Adrenal gland (tissue), 19 donors: ENCODE measurements at places on chromosomes 12 and 14. TPM values are rescaled to one million over a fixed set of nuclear protein-coding genes. Genes with fewer than 3 reads are reported as not detected.

Gene RERGL
- 2.7 TPM for polyA plus RNA-seq

Gene TRIP11
- polyA plus RNA-seq = 38.1 TPM

Gene GDF3
- polyA plus RNA-seq = 2.9 TPM

Gene TPPP2
- polyA plus RNA-seq = 0.44 TPM

Gene OSBPL8
- 27.7 TPM for polyA plus RNA-seq

Gene OTX2
- polyA plus RNA-seq = not detected

Gene SSPN
- polyA plus RNA-seq = 3.3 TPM

Gene TMEM116
- polyA plus RNA-seq = 13.3 TPM

Gene TMEM132C
- polyA plus RNA-seq = 1.2 TPM

Gene DNAJC22
- 0.40 TPM for polyA plus RNA-seq

Gene ADCY4
- 70.1 TPM for polyA plus RNA-seq

Gene MORN3
- 0.24 TPM for polyA plus RNA-seq

Gene PRIMA1
- 4.2 TPM for polyA plus RNA-seq

Gene SYT10
- 0.03 TPM for polyA plus RNA-seq

Gene PLD4
- polyA plus RNA-seq = 1.0 TPM

Gene OR10AD1
- not detected for polyA plus RNA-seq

Gene IKZF4
- polyA plus RNA-seq = 6.4 TPM

Gene RNF212B
- not detected for polyA plus RNA-seq

Gene PRICKLE1
- polyA plus RNA-seq = 1.0 TPM

Gene ABCD2
- polyA plus RNA-seq = 0.91 TPM

Gene NRXN3
- polyA plus RNA-seq = 2.1 TPM

Gene GUCY2C
- not detected for polyA plus RNA-seq

Gene IAPP
- polyA plus RNA-seq = not detected

Gene BEGAIN
- polyA plus RNA-seq = 2.5 TPM

Gene KRT6C
- not detected for polyA plus RNA-seq

Gene BEST3
- 3.3 TPM for polyA plus RNA-seq

Gene TNFRSF1A
- polyA plus RNA-seq = 91.8 TPM

Gene CNTN1
- polyA plus RNA-seq = 3.8 TPM

Gene TAS2R20
- 0.17 TPM for polyA plus RNA-seq

Gene KERA
- polyA plus RNA-seq = not detected

Gene CLEC14A
- polyA plus RNA-seq = 4.0 TPM
